ENCODE measurements at places on chromosomes 12 and 14. TPM values are rescaled to one million over a fixed set of nuclear protein-coding genes. Genes with fewer than 3 reads are reported as not detected.

GRCh38 chr12:75771023-75771422, 259.6 kb upstream of the KRR1 start:
- DNase-seq, result no peak

- DNase-seq, result peak; percentile 66
Measured at GRCh38 chr14:103071544-103072251, 12.3 kb upstream of the LBHD2 start.

The CELA1 gene
- total RNA-seq, result not detected

The RND1 gene
- 0.83 TPM for total RNA-seq

Data from spleen (tissue), 13 donors.